A549 treated with ZK216348 at 1 μM for 4 hours (cell line): ENCODE measurements at places on chromosomes 4 and X. TPM values are rescaled to one million over a fixed set of nuclear protein-coding genes. Genes with fewer than 3 reads are reported as not detected.

Gene TBC1D1
- 24.3 to 32.3 TPM (median 27.4 TPM) in 5 replicates for total RNA-seq

Gene ADGRG4
- not detected in 5 replicates for total RNA-seq

Gene CENPE
- 4.0 to 8.9 TPM (median 7.3 TPM) in 5 replicates for total RNA-seq

Gene OTUD6A
- total RNA-seq, result not detected in 5 replicates
